ENCODE measurements at places on chromosomes 1 and 21.

DNA sequence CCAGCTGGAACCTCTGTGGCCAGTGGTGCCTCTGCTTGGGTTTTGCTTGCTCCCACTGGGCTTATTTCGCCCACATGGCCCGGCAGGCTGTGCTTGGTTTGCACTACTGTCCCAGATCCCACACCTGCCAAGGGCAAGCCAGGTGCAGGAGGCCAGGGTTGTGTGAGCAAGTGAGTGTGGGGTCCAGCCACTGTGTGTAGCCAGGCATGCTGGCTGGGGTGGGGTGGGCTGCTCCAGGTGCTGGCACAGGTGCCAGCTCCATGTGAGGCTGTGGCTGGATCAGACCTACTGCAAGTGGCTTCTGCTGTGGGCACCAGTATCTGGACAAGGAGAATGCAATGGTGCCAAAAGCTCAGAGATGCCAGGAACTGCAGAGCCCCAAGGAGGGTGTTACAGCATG, 28.5 kb downstream of the RYR2 start:
- no peak for DNase-seq

GRCh38 chr1:110203021-110203661, 7.0 kb upstream of the KCNC4 start:
- peak; percentile 73 for DNase-seq

DNA sequence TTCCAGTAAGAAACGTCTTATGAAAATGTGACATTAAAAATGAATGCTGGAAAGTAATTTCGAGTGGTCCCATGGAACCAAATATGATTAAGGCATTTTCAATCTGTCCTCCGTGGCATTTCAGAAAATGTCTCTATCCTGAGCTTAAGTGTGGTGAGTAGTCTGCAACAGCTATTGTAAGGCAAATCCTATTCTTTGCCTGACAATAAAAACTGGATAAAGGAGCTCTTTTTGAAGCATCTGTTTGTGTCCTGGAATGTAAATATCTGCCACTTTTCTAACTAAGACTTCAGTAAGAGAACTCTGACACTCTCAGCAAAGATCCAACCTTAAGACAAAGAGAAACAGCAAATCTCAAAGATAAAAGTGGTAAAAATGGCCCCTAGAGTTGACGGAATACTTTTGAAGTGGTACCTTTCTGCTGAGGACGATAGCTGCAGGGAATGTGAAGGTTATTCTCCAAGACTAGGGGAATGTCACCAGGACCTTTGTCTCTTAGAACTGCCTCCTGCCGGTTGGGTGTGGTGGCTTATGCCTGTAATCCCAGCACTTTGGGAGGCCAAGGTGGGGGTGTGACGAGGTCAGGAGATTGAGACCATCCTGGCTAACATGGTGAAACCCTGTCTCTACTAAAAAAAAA, 486.7 kb upstream of the ZP4 start:
- DNase-seq = no peak

GRCh38 chr1:19811206-19811851, 3.8 kb downstream of the RNF186 start:
- DNase-seq = peak; percentile 72

DNA sequence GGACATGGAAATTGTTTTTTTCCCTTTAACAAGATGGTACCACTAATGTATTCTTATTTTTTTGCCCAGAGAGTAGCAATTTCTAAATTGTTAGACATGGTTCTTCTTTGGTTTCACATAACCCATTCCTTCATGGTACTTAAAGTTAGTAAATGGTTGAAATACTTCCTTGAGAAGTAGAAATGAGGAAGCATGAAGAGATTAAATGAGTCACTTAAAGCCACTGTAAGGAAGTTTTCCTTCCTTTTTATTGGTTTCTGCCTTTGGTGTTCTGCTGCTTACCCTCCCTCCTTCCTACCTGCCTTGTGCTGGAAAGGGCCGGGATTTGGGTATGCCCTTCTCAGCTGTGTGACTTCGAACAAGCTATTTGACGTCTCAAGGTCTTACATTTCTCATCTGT, 101.0 kb downstream of the KIF26B start:
- no peak for DNase-seq

GRCh38 chr1:207052911-207053769, at the start of gene PFKFB2:
PFKFB2 (plus strand) TSS chr1:207053275; CDS start chr1:207054718, 1,443 bp downstream.
- peak; percentile 94 for DNase-seq

DNA sequence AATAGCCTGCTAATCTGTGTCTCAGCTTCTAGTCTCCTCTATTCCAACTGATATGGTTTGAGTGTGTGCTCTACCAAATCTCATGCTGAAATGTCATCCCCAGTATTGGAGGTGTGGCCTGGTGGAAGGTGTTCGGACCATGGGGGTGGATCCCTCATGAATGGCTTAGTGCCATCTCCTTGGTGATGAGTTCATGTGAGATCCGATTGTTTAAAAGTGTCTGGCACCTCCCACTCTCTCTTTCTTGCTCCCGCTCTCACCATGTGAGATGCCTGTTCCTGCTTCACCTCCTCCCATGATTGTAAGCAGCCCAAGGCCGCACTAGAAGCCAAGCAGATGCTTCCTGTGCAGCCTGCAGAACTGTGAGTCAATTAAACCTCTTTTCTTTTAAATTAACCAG, 73.5 kb upstream of the CAMK1G start:
- DNase-seq = no peak

DNA sequence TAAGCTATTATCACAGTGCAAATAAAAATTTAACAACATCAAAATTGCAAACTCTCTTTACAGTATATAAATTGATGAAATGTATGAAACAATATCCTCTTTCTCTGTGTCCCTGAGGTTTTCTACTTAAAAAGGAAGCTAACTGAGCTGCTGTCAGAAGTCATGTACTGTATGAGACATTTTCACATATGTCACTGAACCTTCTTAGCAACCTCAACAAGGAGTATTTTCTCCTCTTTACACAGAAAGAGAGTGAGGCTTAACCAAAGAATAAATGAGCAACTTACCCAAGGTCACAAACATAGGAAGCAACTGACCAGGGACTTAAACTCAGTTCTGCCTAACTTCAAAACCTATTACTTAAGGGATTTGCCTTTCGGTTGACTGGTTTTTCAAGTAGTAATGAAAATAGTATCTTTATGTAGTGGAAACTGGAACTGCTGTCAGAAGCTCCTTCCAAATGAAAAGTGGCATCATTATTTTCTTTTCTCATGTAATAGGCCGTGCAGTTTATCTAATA, 288.9 kb downstream of the LRRIQ3 start:
- no peak for DNase-seq

DNA sequence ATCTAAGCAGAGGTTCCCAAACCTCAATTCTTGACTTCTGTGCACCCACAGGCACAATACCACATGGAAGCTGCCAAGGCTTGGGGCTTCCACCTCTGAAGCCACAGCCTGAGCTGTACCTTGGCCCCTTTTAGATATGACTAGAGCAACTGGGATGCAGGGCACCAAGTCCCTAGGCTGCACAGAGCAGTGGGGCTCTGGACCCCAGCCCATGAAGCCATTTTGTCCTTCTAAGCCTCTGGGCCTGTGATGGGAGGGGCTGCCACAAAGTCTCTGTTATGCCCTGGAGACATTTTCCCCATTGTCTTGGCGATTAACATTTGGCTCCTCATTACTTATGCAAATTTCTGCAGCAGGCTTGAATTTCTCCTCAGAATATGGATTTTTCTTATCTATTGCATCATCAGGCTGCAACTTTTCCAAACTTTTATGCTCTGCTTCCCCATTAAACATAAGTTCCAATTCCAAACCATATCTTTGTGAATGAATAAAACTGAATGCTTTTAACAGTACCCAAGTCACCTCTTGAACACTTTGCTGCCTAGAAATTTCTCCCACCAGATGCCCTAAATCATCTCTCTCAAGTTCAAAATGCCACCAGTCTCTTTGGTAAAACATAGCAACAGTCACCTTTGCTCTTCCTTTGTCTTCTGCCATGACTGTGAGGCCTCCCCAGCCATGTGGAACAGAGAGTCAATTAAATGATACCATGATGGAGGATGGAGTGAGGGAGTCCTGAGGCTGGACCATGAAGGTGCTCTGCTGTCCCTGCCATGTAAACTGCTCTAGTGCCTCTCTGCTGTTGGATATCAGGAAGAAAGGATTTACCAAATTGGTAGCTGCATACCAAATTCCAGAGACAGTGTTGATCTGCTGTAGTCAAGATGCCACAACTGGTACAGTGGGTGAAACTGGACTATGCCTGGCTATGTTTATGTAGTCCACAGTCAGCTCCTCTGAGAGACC, 37.6 kb downstream of the RUNX3 start:
- no peak for DNase-seq

DNA sequence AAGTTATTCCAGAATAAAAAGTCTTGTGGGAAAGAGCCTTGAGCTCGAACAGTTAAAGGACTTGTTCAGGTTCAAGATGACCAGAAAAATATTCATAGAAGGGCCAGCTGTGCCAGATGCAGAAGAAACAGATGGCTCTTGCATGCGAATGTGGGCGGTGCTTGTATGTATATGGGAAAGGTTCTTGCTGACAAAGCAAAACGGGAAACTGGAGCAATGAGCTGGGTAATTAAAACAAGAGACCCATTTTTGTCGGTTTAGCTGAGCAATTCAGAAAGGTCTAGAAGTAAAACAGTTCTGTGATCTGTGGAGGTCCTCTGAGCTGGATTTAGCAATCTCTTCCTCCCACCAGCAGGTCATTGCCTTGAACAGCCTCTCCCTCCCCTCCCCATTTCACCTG, 107.2 kb upstream of the MARK1 start:
- DNase-seq = no peak

DNA sequence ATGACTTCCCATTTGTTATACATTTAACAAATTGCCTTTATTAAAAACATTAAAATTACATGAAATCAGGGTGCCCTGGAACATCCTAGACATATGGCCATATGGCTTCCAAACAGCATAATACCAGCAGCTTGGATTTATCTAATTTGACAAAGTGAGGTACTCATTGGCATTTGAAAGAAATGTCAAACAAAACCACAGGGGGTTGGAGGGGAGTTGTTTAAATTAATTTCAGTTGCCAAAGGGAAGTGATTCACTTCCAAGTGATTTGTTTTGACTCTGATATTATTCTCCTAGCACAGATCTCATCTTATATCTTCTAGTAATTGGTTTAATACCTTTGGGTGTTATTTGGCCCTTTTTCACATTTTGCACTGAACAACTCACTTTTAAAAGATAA, 24.5 kb upstream of the POU2F1 start:
- DNase-seq = no peak

DNA sequence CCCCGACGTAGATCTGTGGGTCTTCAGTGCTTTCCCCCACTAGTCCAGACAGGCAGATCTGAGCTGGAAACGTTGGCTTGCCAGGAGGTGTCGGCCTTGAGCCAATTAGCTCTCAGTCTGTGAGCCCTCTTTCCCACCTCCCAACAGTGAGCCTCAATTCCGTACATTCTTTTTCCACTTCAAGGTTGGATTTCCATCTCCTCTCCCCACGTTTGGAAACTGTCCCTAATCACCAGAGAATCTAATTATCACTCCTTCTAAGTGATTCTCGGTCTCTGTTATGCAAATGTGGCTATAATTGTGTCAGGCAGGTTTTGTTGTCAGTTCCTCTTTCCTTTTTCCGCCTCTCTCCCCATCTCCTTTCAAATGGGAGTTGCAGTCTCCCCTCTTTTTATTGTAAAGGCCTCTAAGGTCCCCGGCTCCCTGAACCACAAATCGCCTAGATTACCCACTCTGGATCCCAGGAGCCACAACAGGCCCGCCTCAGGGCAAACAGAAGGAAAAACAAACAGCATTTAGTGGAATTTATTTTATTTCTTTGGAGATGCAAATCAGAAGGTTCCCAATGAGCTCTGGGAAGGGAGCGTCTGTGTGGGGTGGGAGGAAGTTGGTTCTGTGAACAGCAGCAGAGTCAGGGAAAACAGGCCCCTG, 29.4 kb upstream of the LRRN2 start:
- no peak for DNase-seq

DNA sequence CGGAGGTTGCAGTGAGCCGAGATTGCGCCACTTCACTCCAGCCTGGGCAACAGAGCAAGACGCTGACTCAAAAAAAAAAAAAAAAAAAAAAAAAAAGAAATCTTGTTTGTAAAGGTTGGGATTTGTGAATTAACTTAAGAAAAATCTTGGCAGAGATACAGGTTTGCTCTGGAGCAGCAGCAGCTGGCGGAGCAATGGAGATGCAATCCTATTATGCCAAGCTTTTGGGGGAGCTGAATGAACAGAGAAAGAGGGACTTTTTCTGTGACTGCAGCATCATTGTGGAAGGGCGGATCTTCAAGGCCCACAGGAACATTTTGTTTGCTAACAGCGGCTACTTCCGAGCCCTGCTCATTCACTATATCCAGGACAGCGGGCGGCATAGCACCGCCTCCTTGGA, 5.6 kb downstream of the ZBTB8B start:
- DNase-seq = no peak

GRCh38 chr1:10736634-10737586, 59.5 kb downstream of the CASZ1 start:
- no peak for DNase-seq

DNA sequence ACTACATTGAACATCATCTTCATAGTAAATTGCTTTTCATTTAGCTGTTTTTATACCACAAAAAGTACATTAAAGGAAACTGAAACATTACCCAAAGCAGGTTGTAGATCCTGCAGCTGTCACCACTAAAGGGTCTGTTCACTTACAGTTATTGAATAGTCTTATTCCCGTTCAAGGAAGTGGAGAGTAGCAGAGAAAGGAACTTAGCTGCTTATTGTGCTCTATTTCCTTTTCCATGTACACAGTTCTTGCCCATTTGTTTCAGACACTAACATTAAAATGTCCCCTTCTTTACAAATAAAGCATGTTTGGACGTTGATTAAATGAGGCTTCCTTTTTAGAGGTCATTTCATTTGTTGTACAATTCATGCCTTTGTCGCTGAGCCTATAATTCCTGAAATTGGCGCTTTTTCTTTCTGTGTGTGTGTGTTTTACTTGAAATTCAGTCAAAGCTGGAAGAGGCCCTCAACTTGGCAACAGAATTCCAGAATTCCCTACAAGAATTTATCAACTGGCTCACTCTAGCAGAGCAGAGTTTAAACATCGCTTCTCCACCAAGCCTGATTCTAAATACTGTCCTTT, 44.4 kb upstream of the BMP8A start:
- DNase-seq = no peak

DNA sequence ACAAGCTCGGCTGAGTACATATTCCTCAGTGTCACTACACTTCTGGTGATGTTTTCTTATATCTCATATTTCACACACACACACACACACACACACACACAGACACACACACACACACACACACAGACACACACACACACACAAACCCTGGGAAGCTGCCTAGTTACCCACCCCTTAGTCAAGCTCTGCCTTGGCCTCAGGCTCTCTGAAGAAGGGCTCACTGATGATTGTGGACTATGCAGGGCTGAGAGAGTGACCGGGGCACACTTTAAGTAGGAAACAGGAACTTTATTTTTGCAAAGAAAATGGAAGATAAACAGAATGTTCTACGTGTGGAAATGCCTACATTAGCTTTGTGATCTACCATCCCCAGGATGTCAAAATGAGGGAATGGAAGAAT, 19.2 kb upstream of the LCE2D start:
- no peak for DNase-seq

DNA sequence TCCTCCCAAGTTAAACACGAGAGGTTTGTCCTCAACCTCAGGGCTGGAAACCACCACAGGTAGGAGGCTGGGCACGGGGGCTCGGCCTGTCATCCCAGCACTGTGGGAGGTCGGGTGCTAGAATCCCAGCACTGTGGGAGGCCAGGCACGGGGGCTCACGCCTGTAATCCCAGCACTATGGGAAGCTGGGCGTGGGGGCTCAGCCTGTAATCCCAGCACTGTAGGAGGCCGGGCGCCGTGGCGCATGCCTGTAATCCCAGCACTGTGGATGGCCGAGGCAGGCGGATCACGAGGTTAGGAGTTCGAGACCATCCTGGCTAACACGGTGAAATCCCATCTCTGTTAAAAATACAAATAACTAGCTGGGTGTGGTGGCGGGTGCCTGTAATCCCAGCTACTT, 6.7 kb upstream of the CDK11A start:
- DNase-seq = no peak
